ENCODE measurements at places on chromosomes 1 and 21. TPM values are rescaled to one million over a fixed set of nuclear protein-coding genes. Genes with fewer than 3 reads are reported as not detected.

GRCh38 chr1:41708332-41708731 lies 210.4 kb downstream of the HIVEP3 start:
- H3K36me3 ChIP-seq, result no peaks in the 10 kb centered on the region
- H3K27ac ChIP-seq, result no peak overlapping the region
- H3K4me1 ChIP-seq, result peaks cover 11% of the 10 kb centered on the region

- peaks cover 15% of the 10 kb centered on the region for H3K4me1 ChIP-seq
- H3K27me3 ChIP-seq, result peaks cover 16% of the 10 kb centered on the region
- H3K4me3 ChIP-seq, result peak overlapping the region; percentile 56
- H3K27ac ChIP-seq, result no peak overlapping the region
Observed at GRCh38 chr1:89125240-89125912, 538 bp downstream of the GBP2 start.

DNA sequence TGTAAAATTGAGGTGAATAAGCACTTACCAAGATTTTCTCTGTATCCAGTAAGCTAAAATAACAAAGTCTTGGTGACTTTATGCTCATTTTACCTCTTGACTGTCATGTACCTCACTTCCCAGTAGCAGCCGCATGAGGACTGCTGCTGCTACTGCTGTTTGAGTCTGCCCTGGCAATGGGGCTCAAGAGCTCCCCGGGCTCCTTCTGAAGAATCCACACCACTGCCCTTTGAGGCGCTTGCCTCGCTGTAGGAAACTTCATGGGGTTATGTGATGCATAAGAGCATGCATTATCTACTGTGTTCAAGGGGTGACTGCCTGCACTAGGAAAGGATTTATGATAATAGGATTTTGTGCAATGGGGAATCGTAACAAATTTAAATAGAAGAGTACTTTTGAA lies 113.5 kb downstream of the NTNG1 start:
- no peak for DNase-seq
- H3K4me3 ChIP-seq, result no peak overlapping the region
- H3K27ac ChIP-seq, result no peak overlapping the region
- peaks cover 4% of the 10 kb centered on the region for H3K27me3 ChIP-seq
- no peaks in the 10 kb centered on the region for H3K36me3 ChIP-seq

Gene APOBEC4
- not detected for total RNA-seq

Gene OR10J1
- total RNA-seq, result not detected

Measured in osteocyte (in vitro differentiated cells).